ENCODE measurements at places on chromosomes 7 and 10. TPM values are rescaled to one million over a fixed set of nuclear protein-coding genes. Genes with fewer than 3 reads are reported as not detected.

DNA sequence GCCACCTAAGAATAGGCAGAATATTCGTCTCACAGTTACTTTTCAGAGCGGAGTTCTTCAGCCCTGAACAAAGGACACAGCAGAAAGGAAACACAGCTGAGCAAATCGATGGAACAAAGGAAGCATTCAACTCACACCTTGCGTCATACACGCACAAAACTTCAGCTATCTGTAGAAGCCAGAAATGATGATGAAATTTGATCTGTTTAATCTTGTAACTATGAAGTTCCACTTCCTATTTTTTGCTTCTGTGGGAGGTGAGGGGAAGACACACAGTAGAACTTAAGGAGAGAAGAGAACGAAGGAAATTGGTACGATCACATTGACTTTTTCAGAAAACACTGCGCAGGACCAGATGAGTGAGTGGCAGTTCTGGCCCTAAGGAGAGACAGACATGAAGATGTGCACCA lies 26.2 kb downstream of the FAM171A1 start:
- peaks cover 22% of the 10 kb centered on the region for H3K4me1 ChIP-seq
- no peaks in the 10 kb centered on the region for H3K36me3 ChIP-seq
- no peak overlapping the region for H3K4me3 ChIP-seq
- peak; percentile 33 for DNase-seq

Gene PCGF6
- 28.8 TPM for total RNA-seq

- no peaks in the 10 kb centered on the region for H3K36me3 ChIP-seq
- no peak overlapping the region for H3K4me3 ChIP-seq
- no peak for DNase-seq
- no peaks in the 10 kb centered on the region for H3K27me3 ChIP-seq
- H3K27ac ChIP-seq = no peak overlapping the region
Observed at GRCh38 chr10:6171881-6172695, 30.6 kb upstream of the PFKFB3 start.

Gene ZPBP
- not detected for total RNA-seq

Gene SPDYE1
- not detected for total RNA-seq

Gene ADIRF
- total RNA-seq = not detected

Gene RBP3
- total RNA-seq = not detected

DNA sequence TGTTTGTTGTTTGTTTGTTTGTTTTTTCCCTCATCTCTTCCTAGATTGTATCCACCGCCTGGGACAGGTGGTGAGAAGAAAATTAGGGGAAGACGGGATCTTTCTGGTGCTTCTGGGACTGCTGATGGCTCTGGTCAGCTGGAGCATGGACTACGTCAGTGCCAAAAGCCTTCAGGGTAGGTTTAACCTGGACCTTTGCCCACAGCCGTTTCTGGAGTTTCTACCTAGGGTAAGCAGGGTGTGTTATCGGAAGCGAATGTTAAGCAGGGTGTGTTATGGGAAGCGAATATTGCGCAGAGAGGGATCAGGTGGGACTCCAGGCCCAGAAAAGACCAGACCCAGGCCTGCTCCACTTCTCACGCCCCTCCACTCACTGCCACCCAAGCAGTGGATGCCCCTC lies 4.7 kb downstream of the CLCN1 start:
- DNase-seq = no peak
- H3K36me3 ChIP-seq = no peaks in the 10 kb centered on the region
- H3K4me3 ChIP-seq = no peak overlapping the region
- H3K4me1 ChIP-seq = no peaks in the 10 kb centered on the region

Gene PRKAR2B
- 29.1 TPM for total RNA-seq

DNA sequence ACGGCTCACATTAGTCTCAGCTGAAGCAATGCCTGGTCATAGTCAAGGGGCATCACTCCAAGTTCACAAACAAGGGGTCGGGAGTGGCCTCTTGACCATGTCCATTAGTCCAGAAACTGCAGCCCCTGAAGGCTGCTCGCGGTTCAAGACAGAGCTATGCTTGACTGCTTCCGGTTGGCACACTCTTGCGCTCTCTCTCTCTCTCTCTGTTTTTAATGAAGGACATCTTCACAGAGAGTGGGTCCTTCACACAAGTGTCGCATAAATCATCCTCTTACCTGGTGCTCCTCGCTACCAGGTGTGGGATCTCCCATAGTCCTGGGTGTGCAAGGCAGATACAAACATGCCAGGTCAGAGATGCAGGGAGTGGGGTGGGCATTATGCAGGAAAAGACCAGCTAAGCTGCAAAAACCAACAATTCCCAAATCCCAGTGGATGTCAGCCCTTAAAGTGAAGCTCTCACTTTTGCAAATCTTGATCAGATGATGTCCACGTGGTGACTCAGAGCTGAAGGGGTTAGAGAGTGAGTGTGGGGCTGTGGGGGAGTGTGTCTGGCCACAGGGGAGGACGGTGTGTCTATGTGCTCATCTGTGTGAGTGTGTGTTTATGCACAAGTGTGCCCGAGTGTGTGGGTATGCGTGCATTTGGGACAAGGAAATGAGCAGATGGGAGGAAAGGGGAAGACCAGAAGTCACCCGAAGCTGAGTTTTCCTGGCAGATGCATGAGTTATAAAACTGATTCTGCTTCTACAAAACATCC lies 83.7 kb upstream of the PPP2R2D start:
- H3K4me1 ChIP-seq = no peaks in the 10 kb centered on the region
- no peaks in the 10 kb centered on the region for H3K36me3 ChIP-seq
- no peak for DNase-seq
- no peaks in the 10 kb centered on the region for H3K27me3 ChIP-seq

GRCh38 chr7:100124301-100125230 lies 2.2 kb upstream of the MBLAC1 start:
- no peak overlapping the region for H3K27ac ChIP-seq
- peaks cover 8% of the 10 kb centered on the region for H3K4me1 ChIP-seq
- H3K4me3 ChIP-seq = no peak overlapping the region
- H3K27me3 ChIP-seq = peaks cover 22% of the 10 kb centered on the region
- DNase-seq = no peak

DNA sequence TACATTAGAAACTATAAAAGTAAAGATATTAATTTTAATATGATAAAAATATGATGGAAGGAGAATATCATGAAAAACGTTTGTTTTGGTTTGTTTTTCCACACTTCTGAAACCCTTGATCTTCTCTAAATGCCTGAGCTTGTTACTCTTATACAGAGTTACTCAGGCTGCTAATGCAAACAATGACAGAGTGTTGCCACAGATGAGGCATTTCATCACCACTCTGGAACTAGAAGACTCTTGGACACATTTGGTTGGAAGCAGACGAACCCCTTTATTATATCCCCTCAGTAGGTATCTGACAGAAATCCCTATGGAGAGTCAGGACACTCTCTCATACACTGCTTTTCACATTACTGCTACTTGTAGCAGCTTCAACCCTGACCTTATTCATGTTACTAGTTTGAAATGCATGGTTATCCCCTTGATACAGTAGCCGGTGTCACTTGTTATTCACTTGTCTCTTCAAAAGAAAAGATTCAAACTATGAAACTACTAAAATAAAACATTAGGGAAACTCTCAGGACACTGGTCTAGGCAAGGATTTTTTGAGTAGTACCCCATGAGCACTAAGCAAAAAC lies 66.9 kb downstream of the SEMA3C start:
- H3K4me3 ChIP-seq = no peak overlapping the region
- H3K27ac ChIP-seq = no peak overlapping the region
- no peak for DNase-seq

Gene GRB10
- total RNA-seq = 33.9 TPM

Gene ZNF503
- total RNA-seq = 8.3 TPM

Gene OR2A1
- not detected for total RNA-seq

Gene MOSPD3
- 3.0 TPM for total RNA-seq

Gene CASP2
- total RNA-seq = 21.0 TPM

Gene ZNF789
- total RNA-seq = 18.7 TPM

GRCh38 chr7:157480371-157481050 lies 143.7 kb downstream of the DNAJB6 start:
- no peak overlapping the region for H3K27ac ChIP-seq
- H3K4me3 ChIP-seq = no peak overlapping the region
- H3K36me3 ChIP-seq = no peaks in the 10 kb centered on the region
- no peaks in the 10 kb centered on the region for H3K4me1 ChIP-seq
- no peak for DNase-seq

Gene OR2A42
- total RNA-seq = 0.15 TPM

Gene UNCX
- not detected for total RNA-seq

GRCh38 chr10:60549686-60550085 lies 160.0 kb upstream of the ANK3 start:
- no peak overlapping the region for H3K4me3 ChIP-seq
- no peaks in the 10 kb centered on the region for H3K27me3 ChIP-seq
- no peaks in the 10 kb centered on the region for H3K4me1 ChIP-seq
- H3K27ac ChIP-seq = no peak overlapping the region
- H3K36me3 ChIP-seq = no peaks in the 10 kb centered on the region
- DNase-seq = no peak

Gene TRIM73
- total RNA-seq = 4.4 TPM

- no peaks in the 10 kb centered on the region for H3K36me3 ChIP-seq
- no peaks in the 10 kb centered on the region for H3K4me1 ChIP-seq
- no peak for DNase-seq
- no peaks in the 10 kb centered on the region for H3K27me3 ChIP-seq
- no peak overlapping the region for H3K4me3 ChIP-seq
Observed at GRCh38 chr10:122102146-122102868, 113.3 kb downstream of the TACC2 start.
